Activated T-cell treated with anti-CD3 and anti-CD28 coated beads, Interleukin-2, amount 50 U/mL, for 72 hours (primary cell): ENCODE measurements at places on chromosomes 2 and 18. TPM values are rescaled to one million over a fixed set of nuclear protein-coding genes. Genes with fewer than 3 reads are reported as not detected.

GRCh38 chr18:10536280-10536679 is 10.5 kb downstream of the NAPG start:
- DNase-seq = no peak
- peak overlapping the region; percentile 15 for H3K27ac ChIP-seq
- H3K4me1 ChIP-seq = peaks cover 26% of the 10 kb centered on the region
- peaks cover 27% of the 10 kb centered on the region for H3K36me3 ChIP-seq

DNA sequence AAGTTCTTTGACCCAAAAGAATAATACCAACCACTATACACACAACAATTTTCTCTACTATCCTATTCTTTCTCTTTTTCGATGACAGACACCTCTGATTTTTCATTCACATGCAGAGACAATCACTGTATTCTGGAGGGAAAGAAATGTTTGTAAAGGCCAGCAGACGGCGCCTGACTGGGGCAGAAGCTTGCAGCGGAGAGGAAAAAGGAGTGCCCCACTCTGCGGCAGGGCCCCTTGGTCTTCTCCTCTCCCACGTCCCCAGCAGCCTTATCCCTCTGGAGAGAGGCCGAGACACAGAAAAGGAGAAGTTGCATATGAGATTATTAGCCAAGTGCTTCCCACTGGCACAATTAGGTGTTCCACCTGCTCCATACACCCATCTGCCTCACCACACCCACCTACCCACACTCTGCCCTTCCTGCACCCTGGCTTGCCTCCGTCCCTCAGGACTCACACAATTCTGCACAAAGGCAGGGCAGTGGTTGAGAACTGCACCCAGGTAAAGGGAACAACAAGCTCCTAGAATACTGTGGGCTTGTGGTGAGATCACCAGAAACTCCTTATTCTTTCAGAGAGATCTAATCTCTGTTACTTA is 687.3 kb downstream of the NRXN1 start:
- no peaks in the 10 kb centered on the region for H3K36me3 ChIP-seq
- no peaks in the 10 kb centered on the region for H3K4me1 ChIP-seq
- peaks cover 41% of the 10 kb centered on the region for H3K27me3 ChIP-seq
- H3K27ac ChIP-seq = no peak overlapping the region
- no peak for DNase-seq
- H3K4me3 ChIP-seq = no peak overlapping the region

- peak overlapping the region; percentile 26 for H3K27ac ChIP-seq
- no peaks in the 10 kb centered on the region for H3K36me3 ChIP-seq
- DNase-seq = no peak
- H3K27me3 ChIP-seq = no peaks in the 10 kb centered on the region
- H3K4me3 ChIP-seq = no peak overlapping the region
Measured at GRCh38 chr2:143481237-143481623, 352.0 kb downstream of the ARHGAP15 start.

DNA sequence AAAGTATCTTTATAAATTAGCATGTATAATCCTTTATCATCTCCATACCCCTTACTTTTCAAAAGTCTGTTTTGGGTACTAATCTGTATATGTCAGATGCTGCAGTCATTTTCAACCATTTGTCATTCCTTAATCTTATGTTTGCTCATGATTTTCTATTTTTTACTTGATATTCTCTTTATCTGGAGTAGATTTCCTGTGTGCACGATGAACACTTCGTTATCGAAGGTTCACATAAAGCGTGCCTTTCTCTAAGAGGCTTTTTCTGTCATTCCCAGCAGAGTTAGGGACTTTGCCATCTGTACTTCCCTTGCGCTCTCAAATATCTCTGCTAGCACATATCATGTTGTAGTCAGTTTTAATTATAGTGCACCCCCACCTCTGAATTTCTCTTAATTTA is 123.2 kb downstream of the BIRC6 start:
- H3K27ac ChIP-seq = no peak overlapping the region
- H3K4me3 ChIP-seq = no peak overlapping the region
- H3K4me1 ChIP-seq = peaks cover 5% of the 10 kb centered on the region
- no peaks in the 10 kb centered on the region for H3K27me3 ChIP-seq

- no peak overlapping the region for H3K27ac ChIP-seq
- H3K36me3 ChIP-seq = no peaks in the 10 kb centered on the region
- no peaks in the 10 kb centered on the region for H3K27me3 ChIP-seq
Measured at GRCh38 chr2:148451046-148451445, 193.5 kb upstream of the EPC2 start.

DNA sequence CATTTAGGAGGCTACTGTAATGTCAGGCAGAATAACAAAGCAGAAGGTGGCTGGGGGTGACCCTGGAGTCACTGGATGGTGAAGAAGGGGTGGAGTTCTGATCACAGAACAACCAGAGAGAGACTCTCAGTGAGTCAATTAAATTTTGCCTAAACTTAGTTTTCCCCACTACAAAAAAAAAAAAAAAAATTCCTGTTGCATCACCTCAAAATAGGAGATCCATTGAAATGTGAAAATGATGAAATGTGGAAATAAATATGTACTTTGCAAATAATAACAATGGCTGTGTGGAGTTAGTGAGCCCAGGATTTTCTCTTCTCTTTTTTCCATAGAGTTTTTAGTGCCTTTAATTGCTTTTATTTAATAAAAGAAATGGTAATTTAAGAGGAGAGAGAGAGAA is 165.5 kb downstream of the GFPT1 start:
- H3K4me3 ChIP-seq = no peak overlapping the region
- H3K27me3 ChIP-seq = peaks cover 27% of the 10 kb centered on the region
- H3K36me3 ChIP-seq = no peaks in the 10 kb centered on the region
- no peak for DNase-seq

DNA sequence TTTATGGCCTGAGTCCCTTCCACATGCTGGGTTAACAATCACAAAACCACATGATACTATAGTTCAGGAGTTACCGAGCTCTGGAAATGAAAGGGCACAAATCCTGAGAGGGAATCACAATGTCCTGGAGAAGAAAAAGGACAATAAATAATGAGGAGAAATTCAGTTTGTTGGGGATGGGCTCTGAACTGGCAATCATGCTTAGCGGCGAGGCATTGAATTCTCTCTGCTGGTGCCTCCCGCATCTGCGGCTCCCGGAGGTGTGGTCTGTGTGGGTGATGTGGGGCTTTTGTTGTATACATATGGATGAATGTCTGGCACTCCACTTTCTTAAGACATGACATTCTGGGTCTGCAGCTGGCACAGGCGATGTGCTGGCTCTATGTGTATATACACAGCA is 46.1 kb downstream of the NRP2 start:
- DNase-seq = no peak
- no peaks in the 10 kb centered on the region for H3K4me1 ChIP-seq
- no peaks in the 10 kb centered on the region for H3K36me3 ChIP-seq
- H3K27me3 ChIP-seq = no peaks in the 10 kb centered on the region
- H3K4me3 ChIP-seq = no peak overlapping the region

- H3K4me1 ChIP-seq = peaks cover 64% of the 10 kb centered on the region
- H3K27ac ChIP-seq = peak overlapping the region; percentile 83
- H3K36me3 ChIP-seq = peaks cover 6% of the 10 kb centered on the region
- H3K4me3 ChIP-seq = peak overlapping the region; percentile 83
- no peaks in the 10 kb centered on the region for H3K27me3 ChIP-seq
Measured at GRCh38 chr2:29115797-29116781, 874 bp downstream of the CLIP4 start.

DNA sequence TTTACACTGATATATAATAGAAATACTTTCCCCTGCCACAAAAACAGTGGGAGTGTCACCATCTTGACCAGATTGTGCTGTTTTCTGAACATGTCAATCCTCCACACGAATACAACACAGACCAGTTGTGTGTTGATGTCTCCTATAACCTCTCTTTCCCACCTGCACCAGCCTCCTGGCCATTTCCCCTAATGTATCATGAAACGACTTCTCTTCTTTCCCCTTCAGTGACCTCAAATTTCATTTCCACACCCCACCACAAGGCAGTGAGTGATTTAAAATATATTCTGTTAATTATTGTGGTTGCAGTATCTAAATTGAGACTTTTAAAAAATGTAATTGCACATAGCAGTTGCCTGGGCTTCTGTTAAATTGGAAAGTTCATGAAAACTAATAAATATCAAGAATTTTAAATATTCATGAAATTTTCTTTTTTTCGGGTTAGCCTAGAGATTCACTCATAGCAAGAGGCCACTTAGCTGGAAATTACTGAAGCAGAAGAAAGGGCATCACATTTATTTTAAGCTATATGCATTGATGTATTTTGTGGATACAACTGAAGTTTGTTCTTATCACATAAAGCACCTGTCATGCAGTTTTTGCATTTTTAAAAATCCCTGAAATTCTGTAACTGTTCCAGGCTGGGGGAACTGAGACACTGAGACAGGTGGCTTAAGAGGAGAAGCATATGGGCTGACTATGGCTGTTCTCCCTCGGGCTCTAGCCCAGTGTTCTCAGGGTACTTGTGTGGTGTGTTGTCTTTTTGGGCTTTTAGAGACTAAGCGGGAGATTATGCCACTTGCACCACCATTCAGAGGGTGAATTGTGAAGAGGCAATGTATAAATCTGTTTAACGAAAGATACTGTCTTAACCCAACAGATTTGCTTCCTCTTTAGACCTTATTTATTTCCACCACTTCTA is 15.9 kb downstream of the FAM171B start:
- H3K27ac ChIP-seq = no peak overlapping the region
- no peaks in the 10 kb centered on the region for H3K4me1 ChIP-seq
- H3K4me3 ChIP-seq = no peak overlapping the region
- no peaks in the 10 kb centered on the region for H3K36me3 ChIP-seq
- no peak for DNase-seq

- H3K27ac ChIP-seq = no peak overlapping the region
- no peak overlapping the region for H3K4me3 ChIP-seq
- peaks cover 13% of the 10 kb centered on the region for H3K36me3 ChIP-seq
- peaks cover 59% of the 10 kb centered on the region for H3K4me1 ChIP-seq
Measured at GRCh38 chr18:3055186-3055728, 42.3 kb upstream of the LPIN2 start.

- H3K27ac ChIP-seq = no peak overlapping the region
- no peaks in the 10 kb centered on the region for H3K4me1 ChIP-seq
- no peaks in the 10 kb centered on the region for H3K36me3 ChIP-seq
Measured at GRCh38 chr2:211367293-211367692, 810.9 kb downstream of the CPS1 start.

GRCh38 chr18:56112984-56113383 is 525.0 kb upstream of the TCF4 start:
- H3K36me3 ChIP-seq = no peaks in the 10 kb centered on the region
- H3K4me1 ChIP-seq = peaks cover 26% of the 10 kb centered on the region
- no peak for DNase-seq

DNA sequence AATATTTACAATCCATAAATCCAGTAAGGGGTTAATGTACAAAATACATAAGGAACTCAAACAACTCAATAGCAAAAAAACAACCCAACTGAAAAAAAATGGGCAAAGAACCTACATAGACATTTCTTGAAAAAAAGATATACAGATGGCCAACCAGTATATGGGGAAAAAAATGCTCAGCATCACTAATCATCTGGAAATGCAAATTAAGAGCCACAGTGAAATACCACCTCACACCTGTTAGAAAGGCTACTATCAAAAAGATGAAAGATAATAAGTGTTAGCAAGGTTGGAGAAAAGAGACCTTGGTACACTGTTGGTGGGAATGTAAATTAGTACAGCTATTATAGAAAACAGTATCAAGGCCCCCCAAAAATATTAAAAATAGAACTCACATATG is 14.6 kb downstream of the AP1S3 start:
- no peaks in the 10 kb centered on the region for H3K36me3 ChIP-seq
- H3K27ac ChIP-seq = no peak overlapping the region
- peaks cover 7% of the 10 kb centered on the region for H3K4me1 ChIP-seq
- DNase-seq = no peak

DNA sequence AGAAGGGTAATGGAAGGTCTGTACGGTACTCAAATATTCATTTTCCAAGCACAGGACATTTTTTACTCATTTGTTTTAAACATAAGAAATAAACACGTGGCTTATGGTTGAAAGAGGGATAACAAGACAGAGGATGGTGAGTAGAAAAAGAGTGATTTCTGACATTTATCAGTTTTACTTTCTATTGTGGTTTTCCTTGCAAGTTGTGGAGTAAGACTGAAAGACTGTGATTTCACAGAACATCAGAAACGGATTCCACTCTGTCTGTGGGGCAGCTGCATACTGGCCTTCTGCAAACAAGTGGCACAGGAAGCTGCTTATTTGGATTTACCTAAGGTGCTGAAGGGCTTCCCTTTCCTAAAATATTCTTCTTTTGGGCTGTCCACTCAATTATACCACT is 122.2 kb upstream of the ITGB6 start:
- H3K27ac ChIP-seq = peak overlapping the region; percentile 81
- peaks cover 76% of the 10 kb centered on the region for H3K4me1 ChIP-seq
- peaks cover 6% of the 10 kb centered on the region for H3K36me3 ChIP-seq

- peaks cover under 1% of the 10 kb centered on the region for H3K36me3 ChIP-seq
- H3K27me3 ChIP-seq = no peaks in the 10 kb centered on the region
- H3K4me3 ChIP-seq = no peak overlapping the region
- no peak overlapping the region for H3K27ac ChIP-seq
- no peaks in the 10 kb centered on the region for H3K4me1 ChIP-seq
- no peak for DNase-seq
Measured at GRCh38 chr2:229492034-229492433, 220.9 kb upstream of the PID1 start.

- H3K4me1 ChIP-seq = no peaks in the 10 kb centered on the region
- peaks cover 5% of the 10 kb centered on the region for H3K27me3 ChIP-seq
- H3K4me3 ChIP-seq = no peak overlapping the region
- no peak for DNase-seq
- no peaks in the 10 kb centered on the region for H3K36me3 ChIP-seq
Measured at GRCh38 chr18:10201659-10202058, 252.8 kb upstream of the APCDD1 start.

DNA sequence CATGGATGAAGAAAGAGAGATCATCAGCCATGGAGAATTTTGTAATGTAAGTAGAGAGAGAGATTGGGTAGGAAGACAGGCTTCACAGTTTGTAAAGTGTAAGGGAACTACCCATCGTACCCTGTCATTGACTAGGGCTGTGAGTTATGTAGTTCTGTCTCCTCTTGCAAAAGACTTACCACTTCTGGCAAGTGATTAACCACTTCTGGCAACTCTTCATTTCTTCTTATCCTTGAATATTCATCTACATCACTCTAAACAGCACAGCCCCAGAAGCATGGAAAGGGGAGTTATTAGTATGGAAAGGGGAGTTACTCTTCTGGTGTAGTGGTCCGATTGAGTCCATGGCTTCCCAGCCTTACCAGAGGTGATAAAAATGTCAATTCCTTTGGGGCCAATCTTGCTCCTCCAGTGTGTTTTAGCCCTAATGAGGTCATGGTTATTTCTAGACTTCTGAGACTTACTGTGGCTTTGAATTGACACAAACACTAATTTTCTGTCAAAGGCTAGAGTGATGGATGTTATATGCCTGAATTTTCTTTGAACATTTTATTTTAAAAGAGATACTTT is 52.0 kb downstream of the STAT1 start:
- DNase-seq = no peak
- no peaks in the 10 kb centered on the region for H3K27me3 ChIP-seq
- H3K36me3 ChIP-seq = peaks cover 44% of the 10 kb centered on the region
- no peak overlapping the region for H3K4me3 ChIP-seq

GRCh38 chr18:25322806-25323205 is 29.2 kb downstream of the ZNF521 start:
- no peak overlapping the region for H3K27ac ChIP-seq
- H3K36me3 ChIP-seq = no peaks in the 10 kb centered on the region
- H3K4me3 ChIP-seq = no peak overlapping the region
- DNase-seq = no peak
- no peaks in the 10 kb centered on the region for H3K4me1 ChIP-seq

CLEC4F gene
- total RNA-seq = not detected

DNAJB2 gene
- total RNA-seq = 71.1 TPM

LAMA3 gene
- 0.19 TPM for total RNA-seq

ARL5A gene
- total RNA-seq = 46.3 TPM

COL4A4 gene
- total RNA-seq = 0.16 TPM
